GM12864 (cell line): ENCODE measurements at places on chromosomes 5 and 9.

DNA sequence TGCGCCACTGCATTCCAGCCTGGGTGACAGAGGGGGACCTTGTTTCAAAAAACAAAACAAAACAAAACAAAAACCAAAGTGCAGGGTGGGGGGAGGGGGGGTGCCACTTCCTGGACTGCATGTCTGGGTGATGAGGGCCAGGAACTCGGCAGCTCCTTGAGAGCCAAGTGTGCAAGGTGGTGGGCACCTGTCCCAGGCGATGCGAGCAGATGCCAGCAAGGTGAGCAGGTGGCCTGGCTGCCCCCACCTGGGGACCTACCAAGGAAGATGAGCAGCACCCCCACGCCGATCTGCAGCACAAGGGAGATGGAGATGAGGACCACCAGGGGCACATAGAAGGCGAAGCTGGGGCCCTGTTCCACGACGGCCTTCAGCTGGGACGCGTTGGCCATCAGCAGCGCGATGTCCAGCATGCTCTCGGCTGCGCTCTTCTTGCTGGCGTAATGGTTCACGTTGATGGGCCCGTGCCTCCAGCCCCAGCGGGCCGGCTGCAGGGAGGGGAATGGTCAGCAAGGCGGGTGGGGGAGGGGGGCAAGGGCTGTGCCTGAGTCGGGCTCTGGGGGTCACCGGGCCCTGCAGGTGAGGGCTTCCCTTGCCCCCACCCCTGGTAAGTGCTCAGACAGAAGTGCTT is 7.8 kb downstream of the NINJ1 start:
- DNase-seq: no peak

DNA sequence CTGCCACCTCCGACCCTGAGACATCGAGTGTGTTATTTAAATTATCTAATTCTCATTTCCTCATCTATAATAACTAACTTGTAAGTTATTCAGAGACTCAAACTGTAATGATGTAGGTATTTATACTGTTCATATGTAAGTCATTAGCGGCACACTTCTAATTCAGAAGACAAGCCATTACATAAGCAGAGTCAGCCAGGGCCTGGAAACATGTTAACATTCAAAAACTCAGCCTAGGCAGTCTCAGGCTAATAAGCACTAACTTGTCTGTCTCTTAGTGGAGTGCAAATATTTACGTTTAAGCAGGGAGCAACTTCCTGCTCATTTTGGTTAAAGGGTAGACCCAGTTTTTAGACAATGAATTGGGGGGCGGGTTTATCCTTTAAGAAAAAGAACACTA is 598.4 kb downstream of the ACTL7B start:
- DNase-seq: no peak

GRCh38 chr5:54717459-54717858 is 199.9 kb downstream of the SNX18 start:
- no peak for DNase-seq

GRCh38 chr5:71932131-71932654 is 175.1 kb upstream of the MAP1B start:
- DNase-seq: no peak

DNA sequence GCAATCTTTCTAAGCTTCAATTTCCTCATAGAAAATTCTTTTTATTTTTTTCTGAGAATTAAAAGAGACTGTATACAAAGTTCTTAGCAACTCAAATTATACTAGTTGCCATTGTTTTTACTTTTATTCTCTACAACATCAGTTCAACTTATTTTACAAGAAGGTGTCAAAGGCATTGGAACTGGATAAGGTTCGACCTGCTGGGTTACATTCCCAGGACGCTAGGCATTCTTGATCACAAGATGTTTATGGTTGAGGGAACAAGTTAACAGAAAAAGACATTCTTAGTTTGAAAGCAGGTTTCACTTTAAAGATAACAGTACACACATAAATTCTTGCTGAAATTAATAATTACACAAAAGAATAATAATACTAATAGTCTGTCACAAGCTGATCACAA is 163.5 kb upstream of the SNX2 start:
- DNase-seq: no peak

DNA sequence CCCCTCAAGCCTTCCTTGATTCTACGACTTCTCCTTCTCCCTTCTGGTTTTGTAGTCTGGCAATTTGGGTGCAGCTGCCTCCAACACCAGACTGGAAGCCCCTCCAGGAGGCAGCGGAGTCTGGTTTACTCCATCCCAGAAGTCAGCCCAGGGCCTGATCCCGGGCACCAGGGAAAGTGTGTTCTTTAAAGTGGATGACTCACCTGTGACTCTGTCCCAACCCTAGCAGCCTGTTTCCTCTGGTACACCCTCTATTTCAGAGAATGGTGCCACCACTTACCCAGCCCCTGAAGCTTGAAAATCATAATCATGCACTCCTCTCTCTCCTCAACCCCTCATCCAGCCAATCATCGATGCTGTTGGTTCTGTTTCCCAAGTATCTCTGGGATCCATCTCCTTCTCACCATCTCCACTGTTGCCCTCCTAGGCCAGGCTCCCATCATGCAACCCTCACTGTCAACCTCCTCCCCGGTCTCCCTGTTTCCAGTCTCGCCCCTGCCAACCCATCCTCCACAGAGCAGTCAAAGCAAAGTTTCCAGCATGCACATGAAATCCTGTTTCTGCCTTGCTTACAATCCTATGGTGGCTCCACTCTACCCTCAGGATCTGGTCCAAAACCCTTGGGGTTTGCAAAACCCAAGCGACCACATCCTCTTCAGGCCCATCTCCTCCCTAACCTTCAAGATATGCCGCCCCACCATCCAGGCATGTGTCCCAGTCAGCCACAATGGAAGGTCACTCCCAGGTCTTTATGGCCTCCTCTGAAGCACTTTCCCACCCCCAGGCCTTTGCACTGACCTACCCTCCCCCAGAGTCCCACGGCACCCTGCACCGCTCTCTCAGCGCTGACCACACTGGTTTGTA is 10.5 kb downstream of the LHX6 start:
- no peak for DNase-seq
